Right forelimb (tissue), 1 donor: ENCODE measurements at places on chromosomes 5 and 9.

- no peak for DNase-seq
Measured at GRCh38 chr9:85416715-85417114, 325.0 kb downstream of the AGTPBP1 start.

- no peak for DNase-seq
Measured at GRCh38 chr5:34517249-34517648, 138.9 kb upstream of the RAI14 start.

DNA sequence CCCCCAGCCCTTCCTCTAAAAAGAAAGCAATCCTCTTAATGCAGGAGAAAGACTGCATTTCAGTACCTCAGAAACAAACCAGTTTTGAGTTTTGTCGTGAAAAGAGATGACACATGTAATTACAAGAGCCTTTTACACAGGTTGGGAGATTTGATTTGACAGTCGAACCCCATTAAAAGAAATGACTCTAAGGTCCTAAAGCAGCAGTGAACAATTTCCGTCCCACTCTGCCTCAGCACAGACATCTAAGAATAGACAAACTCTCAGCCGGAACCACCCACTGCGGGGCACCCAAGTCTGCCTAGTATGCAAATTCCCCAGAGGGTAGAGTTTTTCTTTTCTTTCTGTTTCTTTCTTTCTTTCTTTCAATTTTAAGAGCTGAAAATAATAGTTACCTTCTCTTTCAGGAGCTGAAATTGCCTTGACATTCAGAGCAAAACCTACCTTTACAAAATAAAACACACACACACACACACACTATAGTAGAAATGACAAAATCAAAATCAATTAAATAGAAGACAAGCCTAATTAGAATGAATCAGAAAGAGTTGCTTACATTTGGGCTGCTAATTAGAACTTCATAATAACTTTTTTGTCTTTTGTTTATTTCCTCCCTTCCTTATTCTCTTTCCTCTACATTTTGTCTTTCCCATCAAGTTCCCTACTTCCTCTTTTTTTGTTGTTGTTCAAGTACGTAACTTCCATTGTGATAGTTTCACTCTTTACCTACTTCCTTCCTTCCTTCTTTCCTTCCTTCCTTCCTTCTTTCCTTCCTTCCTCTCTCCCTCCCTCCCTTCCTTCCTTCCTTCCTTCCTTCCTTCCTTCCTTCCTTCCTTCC is 65.1 kb downstream of the BASP1 start:
- no peak for DNase-seq

GRCh38 chr5:61460471-61460870 is 128.4 kb downstream of the ZSWIM6 start:
- DNase-seq = no peak

DNA sequence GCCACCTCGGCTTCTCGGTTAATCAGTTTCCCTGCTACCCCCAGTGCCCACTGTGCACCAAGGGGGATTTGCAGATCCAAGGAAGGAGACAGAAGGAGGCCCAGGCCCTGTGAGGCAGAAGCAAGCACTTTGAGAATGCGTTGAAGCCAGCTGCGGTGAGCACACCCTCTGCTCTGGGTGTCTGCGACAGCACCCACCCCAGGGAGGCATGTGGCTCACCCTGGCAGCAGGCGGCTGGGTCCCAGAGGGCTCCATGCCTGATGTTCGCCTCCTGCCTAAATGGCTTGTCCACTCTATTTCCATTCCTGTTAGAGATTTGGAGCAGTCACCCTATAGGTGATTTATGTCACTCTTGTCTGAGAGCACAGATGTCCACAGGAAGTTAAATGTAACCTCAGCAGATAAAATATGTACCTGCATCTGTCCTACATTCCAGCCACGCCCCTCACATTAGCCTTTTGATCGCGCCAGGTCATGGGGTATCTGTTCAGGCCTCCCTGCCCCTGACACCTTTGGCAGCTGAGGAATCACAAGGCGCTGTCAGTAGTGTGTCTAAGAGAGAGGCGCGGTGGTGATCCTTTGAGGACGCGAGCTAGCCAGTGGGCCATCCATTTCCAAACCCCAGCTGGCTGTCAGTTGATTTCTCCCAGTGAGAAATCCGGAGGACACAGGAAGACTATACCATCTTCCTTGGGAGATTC is 28.1 kb downstream of the PTGES2 start:
- no peak for DNase-seq

- no peak for DNase-seq
Measured at GRCh38 chr9:38244971-38245370, 147.5 kb upstream of the ALDH1B1 start.

- DNase-seq = no peak
Measured at GRCh38 chr5:136034492-136034891, 5.7 kb downstream of the TGFBI start.

DNA sequence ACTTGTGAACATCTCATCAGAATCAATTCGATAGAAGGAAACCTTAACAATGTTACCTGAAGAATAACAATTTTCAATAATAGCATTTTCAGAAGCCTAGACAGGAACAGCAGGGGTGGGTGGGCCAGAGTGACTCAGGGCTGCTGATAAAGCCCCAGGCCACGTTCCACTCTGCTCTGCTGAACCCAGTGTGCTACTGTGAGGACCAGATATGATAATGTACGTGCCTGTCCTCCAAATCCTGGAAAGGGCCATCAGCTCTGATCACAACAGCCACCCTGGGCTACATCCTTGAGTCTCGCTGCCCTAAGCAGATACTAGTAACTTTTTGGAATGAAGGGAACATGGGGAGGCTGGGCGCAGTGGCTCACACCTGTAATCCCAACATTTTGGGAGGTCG is 91.3 kb downstream of the PRRT1B start:
- DNase-seq = no peak

- no peak for DNase-seq
Measured at GRCh38 chr9:76598981-76599380, 140.0 kb downstream of the GCNT1 start.

GRCh38 chr5:68292316-68292715 is 76.8 kb downstream of the PIK3R1 start:
- no peak for DNase-seq

DNA sequence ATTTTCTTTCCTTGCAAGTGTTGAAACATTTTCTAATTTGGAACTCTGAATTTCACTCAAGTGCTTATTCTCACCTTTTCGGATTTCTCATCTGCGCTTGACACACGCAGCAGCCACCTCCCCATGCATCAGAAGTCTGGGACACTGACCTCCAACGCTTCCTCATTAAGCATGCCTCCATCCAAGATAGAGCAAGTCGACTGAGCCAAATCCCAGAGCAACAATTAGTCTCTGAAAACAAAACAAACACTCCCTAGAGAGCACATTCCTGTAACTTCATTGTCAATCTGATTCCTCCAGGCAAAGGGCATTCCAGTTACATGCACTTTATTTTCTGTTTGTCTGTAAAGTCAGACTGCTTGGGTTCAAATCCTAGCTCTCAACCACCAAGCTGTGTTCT is 5.7 kb downstream of the CD180 start:
- no peak for DNase-seq

GRCh38 chr5:6950860-6951259 is 237.6 kb downstream of the TENT4A start:
- DNase-seq = no peak
